ENCODE measurements at places on chromosomes 5 and 9. TPM values are rescaled to one million over a fixed set of nuclear protein-coding genes. Genes with fewer than 3 reads are reported as not detected.

SPINK1 gene
- 22.5 TPM for total RNA-seq

- H3K27me3 ChIP-seq, result no peaks in the 10 kb centered on the region
- no peaks in the 10 kb centered on the region for H3K4me1 ChIP-seq
- H3K36me3 ChIP-seq, result no peaks in the 10 kb centered on the region
- no peak overlapping the region for H3K4me3 ChIP-seq
Measured at GRCh38 chr9:136777359-136777758, 13.0 kb upstream of the LCN15 start.

DNA sequence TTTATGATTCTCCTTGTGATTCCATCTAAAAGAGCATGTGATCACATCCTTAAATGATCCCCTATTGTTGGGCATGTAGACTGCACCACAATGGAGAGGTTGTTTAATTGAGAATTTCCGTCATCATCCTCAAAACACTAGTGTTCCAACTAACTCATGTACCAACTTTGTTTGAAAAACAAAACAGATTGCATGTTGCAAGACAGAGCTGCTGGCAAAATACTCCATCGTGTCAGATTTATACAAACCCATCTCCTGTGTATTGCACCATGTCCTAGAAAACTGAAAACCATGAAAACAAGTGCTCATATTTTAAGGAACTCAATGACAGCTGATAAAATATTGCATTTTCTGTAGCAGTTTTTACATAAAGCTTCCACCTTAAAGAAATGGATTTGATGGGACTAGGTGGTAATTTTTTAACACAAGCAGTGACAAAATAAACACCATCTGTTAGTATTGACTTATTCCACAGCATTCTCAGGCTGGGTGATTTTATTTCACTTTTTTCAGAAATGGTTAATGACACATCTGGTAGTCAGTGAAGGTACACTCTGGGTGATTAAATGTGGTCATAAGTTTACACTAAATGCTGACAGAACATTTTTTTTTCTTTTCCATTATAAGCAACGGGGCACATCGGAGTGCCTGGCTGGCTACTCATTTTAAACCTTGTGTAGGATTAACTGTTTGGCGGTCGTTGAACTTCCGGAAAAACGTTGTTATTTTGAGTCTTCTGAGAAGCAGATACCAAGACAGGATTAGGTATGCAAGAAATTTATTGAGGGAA, 602.9 kb upstream of the WWC1 start:
- no peak for DNase-seq
- H3K27ac ChIP-seq, result no peak overlapping the region
- no peak overlapping the region for H3K4me3 ChIP-seq
- no peaks in the 10 kb centered on the region for H3K4me1 ChIP-seq
- H3K27me3 ChIP-seq, result no peaks in the 10 kb centered on the region
- H3K36me3 ChIP-seq, result no peaks in the 10 kb centered on the region

LCN1 gene
- total RNA-seq, result not detected

- H3K36me3 ChIP-seq, result no peaks in the 10 kb centered on the region
- H3K27ac ChIP-seq, result no peak overlapping the region
- H3K4me1 ChIP-seq, result peaks cover 37% of the 10 kb centered on the region
- no peak overlapping the region for H3K4me3 ChIP-seq
Measured at GRCh38 chr9:89658931-89659330, 54.1 kb downstream of the GADD45G start.

DNA sequence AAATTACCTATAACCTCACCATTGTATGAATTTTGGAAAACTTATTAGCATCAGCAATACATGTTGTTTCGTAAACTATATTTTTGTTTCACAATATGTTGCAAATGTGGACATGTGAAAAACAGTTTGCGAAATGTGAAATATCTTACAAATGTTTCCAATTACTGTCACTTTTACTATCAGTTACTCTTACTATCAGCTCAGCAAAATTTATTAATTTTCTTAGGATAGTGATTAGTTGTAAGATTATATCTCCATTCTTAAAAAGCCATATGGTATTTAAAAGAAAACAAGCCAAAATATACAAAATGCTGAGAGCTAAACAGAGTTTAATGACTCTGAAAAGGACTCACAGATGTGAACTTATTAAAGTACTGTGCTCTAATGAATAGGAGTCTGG, 111.9 kb upstream of the LPAR1 start:
- no peaks in the 10 kb centered on the region for H3K36me3 ChIP-seq
- H3K4me1 ChIP-seq, result no peaks in the 10 kb centered on the region
- H3K27ac ChIP-seq, result no peak overlapping the region
- H3K4me3 ChIP-seq, result no peak overlapping the region

- H3K4me1 ChIP-seq, result peaks cover 5% of the 10 kb centered on the region
- H3K4me3 ChIP-seq, result no peak overlapping the region
- H3K36me3 ChIP-seq, result peaks cover 14% of the 10 kb centered on the region
Measured at GRCh38 chr5:132394667-132395259, 25.3 kb downstream of the SLC22A5 start.

ENTPD8 gene
- total RNA-seq, result 109 TPM

FAM81B gene
- total RNA-seq, result not detected

DNA sequence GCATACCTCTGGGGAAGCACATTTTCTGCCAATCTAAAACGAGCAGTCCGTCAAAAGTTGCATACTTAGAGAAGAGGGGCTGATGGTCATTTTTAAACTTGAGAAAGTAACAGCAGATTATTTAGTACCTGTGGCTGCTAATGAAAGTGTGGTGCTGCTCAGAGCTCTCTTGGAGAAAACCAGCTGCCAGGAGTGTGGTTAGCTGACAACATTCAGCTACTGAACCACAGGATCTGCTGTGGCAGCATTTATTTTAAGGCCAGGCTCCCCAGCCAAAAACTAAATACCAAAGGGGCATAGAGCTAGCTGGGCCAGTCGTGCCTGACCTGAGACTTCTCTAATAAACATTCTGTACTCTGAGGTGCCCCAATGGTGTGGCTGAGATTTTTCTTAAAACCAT, 203.6 kb downstream of the EDIL3 start:
- H3K27me3 ChIP-seq, result no peaks in the 10 kb centered on the region
- H3K36me3 ChIP-seq, result no peaks in the 10 kb centered on the region
- H3K4me3 ChIP-seq, result no peak overlapping the region
- H3K4me1 ChIP-seq, result no peaks in the 10 kb centered on the region
- DNase-seq, result no peak

BARHL1 gene
- not detected for total RNA-seq

DNA sequence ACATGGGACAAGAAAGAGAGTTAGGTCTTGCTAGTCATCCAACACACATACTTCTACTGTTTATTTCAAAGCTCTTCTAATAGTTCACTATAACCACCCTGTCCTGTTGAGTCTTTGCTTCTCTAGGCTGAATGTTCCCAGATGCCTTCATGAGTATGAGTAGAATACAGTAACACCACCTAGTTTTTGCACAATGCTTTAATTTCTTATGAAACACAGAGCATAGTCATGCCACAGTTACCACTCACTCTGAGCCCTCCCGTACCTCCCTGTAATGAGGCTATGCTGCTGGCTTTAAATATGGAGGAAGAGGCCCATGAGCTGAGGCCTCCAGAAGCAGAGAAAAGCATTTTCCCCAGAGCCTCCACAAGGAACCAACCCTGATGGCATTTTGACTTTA, 75.0 kb upstream of the SLC1A3 start:
- no peak overlapping the region for H3K4me3 ChIP-seq
- H3K36me3 ChIP-seq, result no peaks in the 10 kb centered on the region
- DNase-seq, result no peak
- no peaks in the 10 kb centered on the region for H3K27me3 ChIP-seq
- H3K4me1 ChIP-seq, result no peaks in the 10 kb centered on the region

DNA sequence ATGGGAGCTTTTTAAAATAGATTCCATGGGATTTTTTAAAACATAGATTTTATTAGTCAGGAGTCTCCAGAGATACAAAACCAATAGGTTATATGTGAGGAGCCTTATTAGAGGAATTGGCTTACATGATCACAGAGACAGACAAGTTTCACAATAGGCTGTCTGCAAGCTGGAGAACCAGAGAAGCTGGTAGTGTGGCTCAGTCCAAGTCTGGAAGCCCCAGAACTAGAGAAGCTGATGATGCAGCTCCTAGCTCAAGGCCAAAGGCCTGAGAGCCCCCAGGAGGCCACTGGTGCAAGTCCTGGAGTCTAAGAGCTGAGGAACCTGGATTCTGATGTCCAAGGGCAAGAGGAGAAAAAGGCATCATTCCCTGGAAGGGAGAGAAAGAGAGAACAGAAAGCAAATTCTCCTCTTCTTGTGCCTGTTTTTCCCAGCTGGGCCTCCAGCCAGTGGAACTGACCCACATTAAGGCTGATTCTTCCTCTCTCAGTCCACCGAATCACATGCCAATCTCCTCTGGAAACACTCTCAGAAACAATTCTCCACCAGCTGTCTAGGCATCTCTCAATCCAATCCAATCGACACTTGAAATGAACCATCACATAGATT, 59.3 kb downstream of the AHRR start:
- H3K27ac ChIP-seq, result no peak overlapping the region
- no peaks in the 10 kb centered on the region for H3K27me3 ChIP-seq
- DNase-seq, result peak; percentile 4
- H3K36me3 ChIP-seq, result no peaks in the 10 kb centered on the region

GRCh38 chr9:113929634-113930389, 53.7 kb downstream of the ZNF618 start:
- H3K4me1 ChIP-seq, result no peaks in the 10 kb centered on the region
- H3K36me3 ChIP-seq, result no peaks in the 10 kb centered on the region
- H3K4me3 ChIP-seq, result no peak overlapping the region
- no peaks in the 10 kb centered on the region for H3K27me3 ChIP-seq

CCNO gene
- 0.80 TPM for total RNA-seq

All from transverse colon (tissue), 4 donors.